ENCODE measurements at places on chromosomes 1 and 21.

DNA sequence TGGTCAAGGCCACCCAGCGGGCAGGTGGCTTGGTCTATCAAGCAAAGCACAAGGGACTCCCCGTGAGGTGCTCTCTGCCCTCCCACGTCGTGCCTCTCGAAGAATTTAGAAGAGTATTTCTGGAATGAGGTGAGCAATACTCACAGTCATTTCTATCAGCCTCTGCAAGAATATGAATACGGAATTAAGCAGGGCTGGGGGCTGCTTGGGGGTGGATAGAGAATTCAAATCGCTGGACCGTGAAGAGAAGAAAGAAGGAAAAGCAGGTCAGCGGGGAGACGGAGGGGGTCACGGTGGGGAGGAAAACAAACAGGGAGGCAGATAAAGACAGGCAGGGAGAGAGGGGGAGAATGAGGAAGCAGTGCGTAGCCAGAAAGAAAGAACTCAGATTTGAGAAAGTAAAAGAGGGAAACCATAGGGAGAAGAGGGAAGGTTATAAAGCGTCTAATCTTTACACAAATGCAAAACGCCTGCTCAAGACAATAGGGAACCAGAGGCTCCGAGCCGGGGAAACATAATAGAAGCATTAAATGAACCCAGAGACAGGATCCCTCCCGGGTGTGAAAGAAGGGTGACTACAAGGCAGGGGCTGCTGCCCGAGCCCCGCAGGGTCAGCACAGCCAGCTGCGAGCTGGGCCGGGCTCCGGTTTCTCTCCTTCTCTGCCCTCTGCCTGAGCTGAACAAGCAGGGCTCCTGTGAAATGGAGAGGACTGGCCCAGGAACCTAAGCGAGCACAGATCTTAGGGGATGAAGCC, 2.1 kb upstream of the EDN2 start:
- DNase-seq, result no peak

DNA sequence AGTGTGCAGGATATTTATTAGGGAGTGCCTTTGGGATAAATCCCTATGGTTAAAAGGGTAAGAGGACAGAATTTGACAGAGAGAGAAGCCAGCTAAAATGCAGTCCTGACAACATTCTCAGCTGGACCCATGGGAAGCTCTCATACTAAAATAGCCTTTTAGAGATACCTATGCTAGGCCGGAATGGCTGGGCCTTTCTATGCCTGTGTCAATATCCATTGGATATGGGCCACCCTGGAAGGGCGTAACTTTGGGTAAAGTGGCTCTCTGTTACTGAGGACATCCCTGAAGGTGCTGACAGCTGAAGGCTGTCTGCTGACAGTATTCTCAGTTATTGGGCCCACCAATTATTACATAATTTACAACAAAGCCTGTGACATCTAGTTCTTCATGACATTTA, 613.0 kb upstream of the B3GALT2 start:
- DNase-seq, result no peak

- peak; percentile 75 for DNase-seq
Measured at GRCh38 chr1:9289090-9289534, 3.6 kb upstream of the SPSB1 start.

DNA sequence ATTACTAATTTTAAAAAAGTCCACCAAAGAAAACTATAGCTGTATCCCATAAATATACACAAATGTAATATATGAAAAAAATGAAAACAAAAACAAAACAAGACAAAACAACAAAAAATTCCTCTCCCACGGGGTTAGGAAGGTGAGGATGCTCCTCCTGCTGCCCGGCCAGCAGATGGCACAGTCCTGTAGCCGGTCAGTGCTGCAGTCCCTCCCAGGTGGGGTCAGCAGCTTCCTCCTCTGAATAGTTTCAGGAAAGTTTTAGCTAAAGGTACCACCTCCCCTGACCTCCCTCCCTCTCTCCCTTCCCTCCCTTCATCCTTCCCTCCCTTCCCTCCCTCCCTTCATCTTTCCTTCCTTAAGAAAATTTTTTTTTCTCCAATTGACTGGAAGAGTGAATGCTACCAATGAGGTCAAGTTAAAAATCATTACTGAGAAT, 67.8 kb upstream of the BCL10 start:
- DNase-seq, result peak; percentile 62

DNA sequence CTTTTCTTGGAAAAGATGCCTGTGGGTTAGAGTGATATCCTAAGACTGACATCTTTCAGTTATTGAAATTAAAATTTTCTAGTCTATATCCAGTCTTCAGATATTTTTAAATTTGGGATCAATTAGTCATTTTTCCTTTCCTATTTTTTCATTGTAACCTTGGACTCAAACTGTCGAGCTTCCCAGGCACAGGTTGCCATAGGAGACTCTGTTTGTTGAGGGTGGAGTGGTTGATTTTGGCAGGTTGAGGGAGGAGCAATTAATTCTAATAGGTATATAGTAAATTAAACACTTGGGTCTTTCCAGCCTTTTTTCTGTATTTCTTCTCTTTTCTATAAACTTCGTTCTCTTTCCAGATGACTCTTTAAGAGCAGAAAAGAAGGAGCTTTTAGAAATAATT, 326.8 kb downstream of the ASTN1 start:
- no peak for DNase-seq

- DNase-seq, result no peak
Measured at GRCh38 chr1:97461782-97462181, 459.1 kb downstream of the DPYD start.

GRCh38 chr1:34052565-34052964, 112.5 kb downstream of the CSMD2 start:
- no peak for DNase-seq

DNA sequence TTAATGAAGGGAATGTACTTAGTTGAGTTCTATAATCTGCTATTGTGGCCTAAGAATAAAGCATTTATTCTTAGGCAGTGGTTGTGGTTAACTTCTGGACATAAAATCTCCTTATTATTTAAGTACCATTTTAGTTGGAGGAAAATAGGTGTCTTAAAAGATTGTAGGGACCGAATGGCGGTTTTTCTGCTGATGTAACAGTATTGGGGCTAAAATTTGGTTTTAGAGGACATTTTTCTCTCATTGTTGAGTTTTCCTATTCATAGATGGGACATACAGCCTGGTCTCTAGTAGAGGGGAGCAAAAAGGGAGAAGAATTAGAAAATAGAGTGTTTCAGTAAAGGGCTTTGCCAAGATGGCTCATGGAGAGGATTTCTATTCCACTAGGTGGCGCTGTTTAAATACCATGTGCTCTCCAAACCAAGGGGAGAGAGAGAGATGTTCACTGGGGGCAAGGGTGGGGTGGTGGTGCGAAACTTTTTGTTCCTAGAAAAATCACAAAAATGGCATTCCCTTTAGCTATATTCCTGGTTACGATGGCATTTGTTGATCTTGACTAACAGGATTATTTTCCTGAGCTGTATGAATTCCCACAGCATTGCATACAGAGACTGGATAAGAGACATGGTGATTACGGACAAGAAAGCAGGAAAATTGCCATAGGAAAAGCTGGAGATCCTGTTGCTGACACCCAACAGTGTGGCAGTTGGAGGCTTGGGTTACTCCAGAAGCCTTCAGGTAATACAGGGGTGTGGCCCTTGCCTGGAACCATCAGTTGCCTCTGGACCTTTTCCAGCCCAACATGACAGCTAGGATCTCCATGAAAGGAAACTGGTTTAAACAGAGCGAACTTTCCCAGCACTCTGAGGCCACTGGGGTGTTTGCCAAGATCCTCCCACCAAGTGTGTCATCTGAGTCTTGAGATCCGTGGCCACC, 18.2 kb upstream of the FCGR2A start:
- peak; percentile 48 for DNase-seq

DNA sequence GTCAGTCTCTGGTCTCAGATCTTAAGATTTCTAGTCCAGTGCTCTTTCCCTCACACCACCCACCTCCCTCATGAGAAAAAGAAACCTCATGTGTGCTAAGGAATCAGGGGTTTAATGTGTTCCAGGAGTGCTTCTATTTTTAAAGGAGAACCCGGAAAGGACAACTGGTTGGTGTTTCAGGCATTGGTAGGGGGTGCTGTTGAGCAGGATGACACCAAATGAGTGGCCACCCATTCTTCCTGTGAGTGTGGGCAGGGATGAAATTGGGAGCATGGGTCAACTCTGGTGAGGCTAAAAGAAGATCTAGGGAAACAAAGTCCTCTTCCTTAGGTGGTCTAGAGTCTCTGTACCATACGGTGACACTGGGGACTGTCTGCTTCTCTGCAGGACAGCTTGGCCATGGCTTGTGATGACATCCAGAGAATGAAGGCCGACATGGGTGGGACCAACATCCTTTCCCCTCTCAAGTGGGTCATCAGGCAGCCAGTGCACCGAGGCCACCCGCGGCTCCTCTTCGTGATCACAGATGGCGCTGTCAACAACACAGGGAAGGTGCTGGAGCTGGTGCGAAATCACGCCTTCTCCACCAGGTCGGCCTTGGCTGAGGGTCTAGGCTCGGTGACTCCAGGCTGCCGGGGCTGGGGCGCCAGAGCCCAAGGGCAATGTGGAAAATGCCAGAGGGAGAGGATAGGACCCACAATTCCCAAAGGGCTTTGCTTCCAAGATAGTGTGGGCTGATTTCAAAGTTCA, 39.3 kb downstream of the VWA5B1 start:
- DNase-seq, result no peak

- no peak for DNase-seq
Measured at GRCh38 chr1:66607458-66607857, 73.5 kb downstream of the SGIP1 start.

DNA sequence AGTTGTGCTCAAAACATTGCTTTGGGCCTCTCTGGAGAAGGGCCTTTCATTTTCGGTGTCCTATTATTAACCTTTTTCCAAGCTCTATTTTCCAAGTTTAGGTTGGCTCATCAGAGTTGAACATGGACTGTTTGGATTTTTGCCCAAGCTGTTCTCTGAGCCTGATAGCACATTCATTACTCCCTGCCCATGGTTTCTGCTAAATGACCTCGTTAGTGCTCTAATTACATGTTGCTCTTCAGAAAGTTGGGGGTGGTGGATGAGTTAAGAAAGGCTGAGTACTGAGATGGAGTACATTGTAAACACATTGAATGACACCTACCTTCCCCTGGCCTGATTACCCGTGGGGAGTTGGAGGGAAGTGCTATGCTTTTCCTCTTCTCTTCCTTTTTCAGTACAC, 38.9 kb downstream of the LMO4 start:
- no peak for DNase-seq

- peak; percentile 25 for DNase-seq
Measured at GRCh38 chr1:203769505-203770343, 4.7 kb downstream of the LAX1 start.

- DNase-seq, result no peak
Measured at GRCh38 chr21:14763695-14764064, 217.6 kb upstream of the SAMSN1 start.

GRCh38 chr1:237736372-237737029, 154.2 kb downstream of the ZP4 start:
- DNase-seq, result peak; percentile 13

DNA sequence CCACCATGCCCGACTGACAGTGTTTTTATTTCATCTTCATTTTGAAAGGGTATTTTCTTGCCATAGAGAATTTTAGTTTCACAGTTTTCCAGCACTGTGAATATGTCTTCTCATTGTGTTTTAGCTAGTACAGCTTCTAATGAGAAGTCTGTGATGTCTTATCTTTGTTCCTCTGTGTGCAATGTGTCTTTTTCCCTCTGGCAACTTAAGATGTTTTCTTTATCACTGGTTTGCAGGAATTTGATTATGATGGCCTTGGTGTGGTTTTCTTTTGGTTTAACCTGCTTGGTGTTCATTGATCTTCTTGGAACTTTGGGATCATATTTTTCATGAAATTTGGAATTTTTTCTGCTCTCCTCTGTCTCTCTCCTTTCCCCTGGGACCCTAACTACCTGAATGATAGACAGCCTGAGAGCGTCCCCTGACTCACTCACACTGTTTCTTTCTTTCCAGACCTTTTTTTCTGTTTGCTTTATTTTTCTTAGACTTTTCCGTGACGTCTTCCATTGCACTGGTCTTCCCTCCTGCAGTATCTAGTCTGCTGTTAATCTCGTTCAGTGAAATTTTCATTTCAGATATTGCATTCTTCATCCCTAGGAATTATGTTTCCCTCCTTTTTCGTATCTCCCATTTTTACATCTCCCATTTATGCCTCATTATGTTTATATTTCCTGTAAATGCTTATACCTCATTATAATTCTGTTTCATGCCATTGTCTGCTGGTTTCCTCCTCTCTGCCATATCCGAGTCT, 48.5 kb downstream of the PDE9A start:
- DNase-seq, result no peak

DNA sequence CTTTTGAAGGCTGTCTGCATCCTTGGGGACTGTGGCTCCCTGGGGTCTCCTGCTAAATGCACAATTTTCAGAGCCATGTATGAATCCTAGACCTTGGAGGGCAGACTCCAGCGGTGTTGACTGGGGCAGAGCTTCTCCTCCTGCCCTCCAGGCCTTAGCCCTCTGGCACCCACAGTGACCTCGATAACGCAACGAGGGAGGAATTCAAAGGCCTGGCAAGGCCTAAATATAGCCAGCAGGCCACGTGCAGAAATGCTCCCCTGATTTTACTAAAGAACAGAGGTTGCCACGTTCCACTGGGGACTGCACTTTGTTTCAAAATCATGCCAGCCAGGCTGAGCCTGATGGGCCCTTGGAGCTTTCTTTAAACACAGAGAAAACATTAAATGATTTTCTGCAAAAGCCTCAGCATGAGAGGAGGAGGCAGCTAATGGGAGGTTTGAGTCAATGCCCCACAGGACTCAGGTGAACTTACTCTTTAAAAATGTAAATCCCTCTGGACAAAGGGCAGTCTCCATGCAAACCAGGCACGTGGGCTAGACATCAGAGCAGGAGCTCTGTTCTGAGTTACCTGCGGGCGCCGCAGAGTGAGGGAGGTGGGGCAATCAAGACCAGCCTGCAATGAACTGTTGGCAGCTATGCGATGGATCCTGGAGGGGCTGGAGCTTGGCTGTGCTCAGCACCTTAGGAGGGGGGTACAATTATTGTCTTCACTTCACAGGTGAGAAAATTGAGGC, 28.0 kb downstream of the GRIK3 start:
- DNase-seq, result no peak

- no peak for DNase-seq
Measured at GRCh38 chr1:172537366-172537765, 4.4 kb downstream of the SUCO start.

Data from A549 (cell line).